ENCODE measurements at places on chromosomes 1 and 21.

DNA sequence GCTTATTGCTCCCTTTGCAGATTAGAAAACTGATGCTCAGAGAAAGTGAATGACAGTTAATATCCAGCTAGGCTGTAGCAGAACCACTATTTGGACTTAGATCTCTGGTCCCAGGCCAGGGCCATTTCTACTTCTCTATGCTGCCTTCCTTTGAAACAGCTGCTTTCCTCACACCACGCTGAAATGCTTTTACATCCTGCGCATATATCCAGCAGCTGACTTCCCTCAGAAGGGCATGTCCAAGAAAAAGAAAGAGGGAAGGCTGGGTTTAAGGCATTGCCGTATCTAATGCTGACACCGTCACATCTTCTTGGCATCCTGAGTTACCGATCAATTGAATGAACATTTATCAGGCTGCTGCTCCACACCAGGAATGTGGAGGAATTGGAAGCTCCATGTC is 122.4 kb downstream of the UBE2U start:
- no peak for DNase-seq

DNA sequence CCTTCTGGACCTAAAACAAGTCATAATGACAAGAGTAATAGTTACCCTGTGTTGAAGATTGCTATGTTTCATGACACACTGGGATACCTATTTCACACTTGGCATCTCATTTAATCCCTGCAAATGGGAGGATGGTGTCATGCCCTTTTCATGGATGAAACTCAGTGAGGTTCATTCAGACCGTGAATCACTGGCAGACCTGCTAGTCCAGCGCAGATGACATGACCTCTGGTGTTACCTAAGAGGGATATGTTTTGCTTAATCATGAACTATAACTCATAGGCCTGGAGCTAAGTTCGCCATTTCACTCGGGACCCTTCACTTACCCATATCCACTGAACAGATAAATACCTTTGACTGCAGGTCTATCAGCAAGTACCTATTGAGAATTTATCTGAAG is 286.6 kb upstream of the FMN2 start:
- DNase-seq = no peak

DNA sequence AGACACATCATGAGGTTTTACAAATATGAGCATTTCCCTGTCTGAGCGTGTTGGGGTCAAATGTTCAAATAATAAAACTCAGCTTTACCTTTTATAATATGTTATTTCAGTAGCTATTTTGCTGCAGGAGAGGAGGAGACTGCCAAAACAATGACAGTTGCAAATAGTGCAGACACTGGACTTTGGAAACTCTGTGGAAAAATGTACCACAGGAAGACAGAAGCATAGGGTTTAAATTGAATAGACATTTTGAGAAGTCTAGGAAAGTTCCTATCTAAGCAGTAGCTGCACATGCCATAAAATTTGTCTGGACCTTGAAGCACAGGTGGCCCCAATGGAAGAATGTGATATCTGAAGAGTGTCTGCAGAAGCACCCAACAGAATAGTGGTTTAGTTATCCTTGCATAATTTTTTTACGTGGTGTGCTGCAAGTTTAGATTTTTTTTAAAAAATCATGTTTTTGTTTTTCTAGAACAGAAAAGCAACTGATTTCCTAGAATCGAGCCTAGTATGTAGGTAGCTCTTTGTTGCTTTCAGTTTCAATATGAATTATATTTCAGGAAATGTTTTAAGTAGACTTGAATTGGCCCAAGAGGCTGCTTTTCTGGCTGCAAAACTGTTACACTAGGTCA is 14.0 kb upstream of the GBP5 start:
- DNase-seq = no peak

DNA sequence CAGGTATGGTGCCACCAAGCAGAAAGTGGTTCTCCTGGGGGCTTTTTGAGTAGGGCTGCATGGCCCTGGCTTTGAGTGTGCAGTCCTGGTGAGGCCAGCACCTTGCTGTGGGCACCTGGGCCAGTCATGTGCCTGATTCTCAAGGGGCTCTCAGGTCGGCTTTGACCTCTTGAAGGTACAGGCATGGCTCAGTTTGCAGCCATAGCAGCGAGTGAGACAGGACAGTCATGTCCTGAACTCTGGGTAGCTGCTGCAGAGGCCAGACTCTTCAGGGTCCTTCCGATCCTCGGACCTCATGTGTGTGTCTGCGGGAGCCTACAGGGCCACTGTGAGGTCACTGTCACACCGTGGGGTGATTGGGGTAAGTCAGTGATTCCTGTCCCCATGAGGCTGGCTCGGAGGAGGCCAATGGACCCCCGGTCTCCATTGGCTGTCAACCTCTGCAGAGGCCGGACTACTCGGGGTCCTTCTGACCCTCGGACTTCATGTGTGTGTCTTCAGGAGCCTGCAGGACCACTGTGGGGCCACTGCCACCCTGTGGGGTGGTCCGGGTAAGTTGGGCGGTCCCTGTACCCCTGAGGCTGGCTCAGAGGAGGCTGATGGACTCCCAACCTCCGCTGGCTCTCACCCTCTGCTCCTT is 95.2 kb upstream of the C1orf174 start:
- DNase-seq = no peak

- DNase-seq = no peak
Observed at GRCh38 chr1:239868058-239868832, 223.4 kb upstream of the FMN2 start.

GRCh38 chr1:162384601-162385279 is 3.2 kb downstream of the C1orf226 start:
- DNase-seq = no peak

GRCh38 chr1:104064399-104064798 is 314.7 kb downstream of the AMY1C start:
- DNase-seq = no peak

GRCh38 chr1:229940684-229941083 is 126.4 kb upstream of the GALNT2 start:
- no peak for DNase-seq

GRCh38 chr21:41361053-41361785 is 608 bp upstream of the MX2 start:
- DNase-seq = no peak

- no peak for DNase-seq
Observed at GRCh38 chr1:19483691-19484090, 1.6 kb downstream of the CAPZB start.

DNA sequence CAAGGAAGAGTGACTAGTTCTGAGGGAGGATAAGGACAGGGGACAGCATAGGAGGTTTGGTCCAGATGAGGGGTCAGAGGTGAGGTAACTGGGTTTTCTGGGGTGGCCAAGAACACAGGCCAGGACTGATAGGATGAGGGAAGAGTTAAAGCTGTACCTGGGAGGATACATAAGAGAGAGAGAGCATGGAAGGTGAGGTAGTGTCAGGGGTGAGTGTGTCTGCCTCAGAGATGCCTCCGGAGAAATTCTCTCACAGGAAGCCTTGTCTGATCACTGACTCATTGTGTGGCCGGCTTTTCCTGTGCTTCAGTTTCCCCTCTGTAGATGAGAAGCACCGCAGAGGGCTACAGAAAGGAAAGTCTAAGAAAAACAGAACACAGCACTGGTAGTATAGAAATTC is 40.2 kb downstream of the FASLG start:
- no peak for DNase-seq

DNA sequence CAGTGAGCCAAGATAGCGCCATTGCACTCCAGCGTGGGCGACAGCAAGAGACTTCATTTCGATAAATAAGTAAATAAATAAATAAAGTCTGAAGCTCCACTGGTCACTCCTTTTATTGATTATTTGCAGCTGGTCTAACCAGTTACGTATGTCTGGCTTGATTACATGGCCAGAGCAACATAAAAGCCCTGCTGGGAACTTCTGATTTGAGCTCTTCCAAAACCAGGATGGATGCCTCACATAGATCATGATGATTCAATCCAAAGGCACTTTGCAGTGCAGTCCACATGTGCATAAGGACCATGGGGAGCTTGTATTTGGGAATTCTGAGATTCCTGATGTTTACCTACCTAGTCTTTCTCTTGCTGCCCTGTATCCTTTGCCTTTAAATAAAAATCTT is 24.0 kb downstream of the NSUN4 start:
- no peak for DNase-seq

- DNase-seq = no peak
Observed at GRCh38 chr1:43639976-43640794, 9.8 kb upstream of the KDM4A start.

DNA sequence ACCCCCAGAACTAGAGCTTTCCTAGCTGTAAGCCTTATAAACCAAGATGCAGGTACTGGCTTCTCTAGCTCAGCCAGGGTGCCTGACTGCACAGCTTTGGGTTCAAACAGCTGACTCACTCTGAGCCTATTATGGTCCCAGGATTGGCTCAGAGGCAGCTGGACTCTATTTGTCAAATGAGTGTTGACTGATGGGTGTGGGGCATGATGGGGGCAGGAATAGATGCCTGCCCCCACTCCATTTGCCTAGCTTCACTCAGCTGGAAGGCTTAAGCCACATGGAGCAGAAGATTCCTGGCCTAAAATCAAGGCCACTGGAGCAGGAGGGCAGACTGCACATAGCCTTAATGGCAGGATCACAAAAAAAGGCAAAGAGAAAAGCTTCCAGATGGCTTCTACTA is 90.5 kb downstream of the PIK3R3 start:
- DNase-seq = no peak

DNA sequence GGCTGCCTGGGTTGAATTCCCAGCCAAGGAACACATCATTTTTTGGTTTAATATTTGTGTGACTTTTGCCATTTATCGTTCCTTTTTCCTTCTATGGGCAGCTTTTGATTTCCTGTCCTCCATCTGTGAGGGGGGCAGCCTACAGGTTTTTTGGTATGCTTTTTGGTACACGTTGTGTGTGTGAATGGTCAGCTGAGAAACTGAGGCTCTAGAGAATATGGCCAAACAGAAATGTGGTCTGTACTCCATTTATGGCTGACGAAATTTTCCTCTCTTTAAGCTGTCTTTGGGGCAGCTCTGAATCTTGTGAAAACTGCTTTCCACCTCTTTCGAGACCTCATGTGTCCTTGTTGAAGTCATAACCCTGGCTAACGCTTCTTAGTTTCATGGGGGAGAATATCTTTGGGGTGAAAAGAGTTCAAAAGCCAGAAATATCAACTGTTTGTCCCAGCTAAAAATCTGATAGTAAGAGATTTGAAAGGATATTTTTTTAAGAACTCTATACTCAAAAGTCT is 26.6 kb downstream of the NRDC start:
- no peak for DNase-seq

- no peak for DNase-seq
Observed at GRCh38 chr21:45386728-45387371, 18.1 kb upstream of the COL18A1 start.

DNA sequence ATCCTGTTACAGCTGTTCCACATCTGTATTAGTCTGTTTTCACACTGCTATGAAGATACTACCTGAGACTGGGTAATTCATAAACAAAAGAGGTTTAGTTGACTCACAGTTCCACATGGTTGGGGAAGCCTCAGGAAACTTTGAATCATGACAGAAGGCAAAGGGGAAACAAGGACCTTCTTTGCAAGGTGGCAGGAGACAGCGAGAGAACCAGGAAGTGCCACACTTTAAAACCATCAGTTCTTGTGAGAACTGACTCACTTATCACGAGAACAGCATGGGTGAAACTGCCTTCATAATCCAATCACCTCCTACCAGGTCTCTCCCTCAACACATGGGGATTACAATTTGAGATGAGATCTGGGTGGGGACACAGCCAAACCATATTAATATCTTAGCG is 110.3 kb upstream of the TRABD2B start:
- DNase-seq = no peak

DNA sequence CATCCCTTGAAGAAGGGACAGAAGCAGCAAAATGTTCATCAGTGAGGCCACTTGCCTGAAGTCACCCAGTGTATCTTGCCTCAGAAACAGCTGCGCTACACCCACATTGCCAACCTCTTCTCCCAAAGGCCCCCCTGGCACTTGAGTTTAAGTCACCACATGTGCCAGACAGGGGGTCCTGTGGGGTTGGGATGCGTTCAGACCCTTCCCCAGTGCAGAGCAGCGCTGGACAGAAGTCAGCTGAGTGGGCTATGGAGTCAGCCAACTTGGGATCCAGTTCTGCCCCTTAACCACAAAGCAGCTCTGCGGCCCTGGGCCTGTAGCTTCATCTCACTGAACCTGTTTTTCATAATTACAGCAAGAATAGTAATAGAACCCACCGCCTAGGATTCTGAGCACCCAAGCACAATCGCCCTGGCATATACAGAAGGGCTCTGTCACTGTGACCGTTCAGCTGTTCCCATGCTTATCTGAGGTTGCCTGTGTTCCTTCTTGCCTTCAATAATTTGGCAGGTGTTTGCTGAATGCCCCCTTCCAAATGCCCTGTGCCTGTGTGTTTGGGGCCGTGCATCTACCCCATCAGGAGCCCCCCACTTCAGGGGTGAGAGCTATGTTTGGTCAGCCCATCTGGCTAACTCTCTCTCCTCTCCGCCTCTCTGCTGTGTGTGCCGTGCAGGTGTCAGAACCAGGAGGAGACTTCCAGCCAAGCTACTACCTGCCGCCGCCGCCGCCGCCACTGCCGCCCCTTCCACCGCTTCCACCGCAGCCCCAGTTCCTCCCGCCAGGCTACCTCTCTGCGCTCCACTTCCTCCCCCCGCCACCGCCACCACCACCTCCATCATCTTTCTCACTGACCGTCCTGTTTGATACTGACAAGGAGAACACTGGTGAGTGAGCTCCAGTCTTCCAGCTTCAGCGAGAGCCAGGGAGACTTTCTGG is 5.0 kb downstream of the DMRTB1 start:
- no peak for DNase-seq

GRCh38 chr1:5502311-5503194 is 489.7 kb downstream of the NPHP4 start:
- no peak for DNase-seq

DNA sequence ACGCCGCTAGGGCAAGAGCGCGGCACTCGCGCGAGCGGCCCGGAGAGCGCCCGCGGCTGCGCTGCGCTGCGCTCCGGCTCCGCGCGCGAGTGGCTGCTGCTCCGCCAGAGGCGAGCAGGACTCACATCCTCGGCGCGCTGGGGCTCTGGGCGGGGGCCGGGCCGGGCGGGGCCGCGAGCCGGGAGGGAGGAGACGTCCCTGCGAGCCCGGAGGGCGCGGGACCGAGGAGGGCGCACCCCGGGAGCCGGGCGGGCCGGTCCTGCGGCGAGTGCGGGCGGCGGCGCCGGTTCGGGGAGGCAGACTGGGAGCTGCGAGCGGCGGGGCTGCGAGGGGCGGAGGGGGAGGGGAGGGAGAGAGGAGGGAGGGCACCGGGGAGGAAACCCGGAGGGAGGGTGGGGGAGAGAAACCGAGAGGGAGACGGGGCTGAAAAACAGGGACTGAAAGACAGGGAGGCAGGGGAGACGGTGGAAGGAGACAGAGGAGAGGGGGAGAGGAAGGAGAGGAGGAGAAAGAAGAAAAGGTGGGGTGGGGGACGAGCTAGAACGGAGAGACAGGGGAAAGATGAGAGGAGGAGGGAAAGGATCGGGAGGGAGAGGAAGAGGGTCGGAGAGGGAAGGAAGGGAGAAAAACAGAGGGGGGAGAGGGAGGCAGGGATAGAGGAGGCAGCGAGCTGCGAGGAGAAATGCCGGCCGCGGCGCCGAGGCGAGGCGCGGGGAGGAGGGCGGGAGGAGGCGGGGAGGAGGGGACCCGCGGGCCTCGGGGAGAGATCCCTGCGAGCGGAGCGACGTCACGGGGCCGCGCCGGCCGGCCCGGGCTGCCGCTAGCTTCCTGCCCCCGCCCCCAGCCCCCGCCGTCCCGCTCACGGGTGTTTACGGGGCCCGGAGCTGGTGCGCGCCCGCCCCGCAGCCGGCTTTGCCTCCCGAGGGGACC is at the start of gene CAMK2N1:
Gene CAMK2N1 (minus strand): TSS at position 684 of the 930 bp plus-strand sequence. CDS start 831 bp downstream, outside the sequence.
- DNase-seq = no peak

- DNase-seq = peak; percentile 70
Observed at GRCh38 chr1:182111496-182111895, 50.0 kb upstream of the ZNF648 start.
